Activated CD8-positive, alpha-beta memory T cell treated with anti-CD3 and anti-CD28 coated beads, Interleukin-2, amount 50 U/mL, for 4 hours (primary cell): ENCODE measurements at places on chromosomes 5 and 9.

DNA sequence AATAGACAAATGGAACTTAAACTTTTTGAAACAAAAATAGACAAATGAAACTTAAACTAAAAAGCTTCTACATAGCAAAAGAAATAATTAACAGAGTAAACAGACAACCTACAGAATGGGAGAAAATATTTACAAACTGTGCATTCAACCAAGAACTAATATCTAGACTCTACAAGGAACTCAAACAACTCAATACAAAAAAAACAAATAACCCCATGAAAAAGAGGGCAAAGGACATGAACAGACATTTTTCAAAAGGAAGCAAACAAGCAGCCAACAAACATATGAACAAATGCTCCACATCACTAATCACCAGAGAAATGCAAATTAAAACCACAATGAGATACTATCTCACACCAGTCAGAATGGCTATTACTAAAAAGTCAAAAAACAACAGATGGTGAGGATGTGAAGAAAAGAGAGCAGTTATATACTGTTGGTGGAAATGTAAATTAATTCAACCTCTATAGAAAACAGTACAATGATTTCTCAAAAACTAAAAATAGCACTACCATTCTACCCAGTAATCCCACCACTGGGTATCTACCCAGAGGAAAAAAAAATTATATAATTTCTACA, 170.8 kb upstream of the RGMB start:
- no peak for DNase-seq

DNA sequence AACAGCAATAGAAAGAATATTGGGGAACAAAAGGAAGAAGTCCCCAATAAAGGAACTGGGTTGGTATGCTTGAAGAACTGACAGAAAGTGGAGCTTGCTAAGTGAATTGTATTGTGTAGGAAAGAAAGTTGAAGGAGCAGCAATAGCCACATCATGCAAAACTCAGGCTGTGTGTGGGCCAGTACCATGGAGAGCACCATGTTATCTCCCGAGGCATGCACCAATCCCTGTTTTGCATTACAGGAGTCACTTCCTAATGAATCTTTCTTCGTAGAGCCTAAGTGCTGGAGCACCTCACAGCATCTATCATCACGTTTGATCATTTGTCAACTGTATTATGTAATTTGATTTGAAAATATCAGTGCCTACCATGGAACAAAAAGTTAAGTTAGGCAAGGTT, 137.7 kb upstream of the NMUR2 start:
- no peak for DNase-seq

- DNase-seq, result no peak
Observed at GRCh38 chr9:70561786-70562395, 147.4 kb upstream of the KLF9 start.

- DNase-seq, result no peak
Observed at GRCh38 chr5:14560091-14560595, 21.4 kb upstream of the OTULINL start.

GRCh38 chr9:23587433-23587832, 238.6 kb downstream of the ELAVL2 start:
- DNase-seq, result no peak

GRCh38 chr5:172091956-172092732, 85.7 kb upstream of the FBXW11 start:
- no peak for DNase-seq

GRCh38 chr9:23306731-23307130, 519.3 kb downstream of the ELAVL2 start:
- DNase-seq, result no peak

- DNase-seq, result no peak
Observed at GRCh38 chr9:83032065-83032625, 30.8 kb downstream of the RASEF start.

- DNase-seq, result no peak
Observed at GRCh38 chr9:3277200-3277599, 248.6 kb downstream of the RFX3 start.

GRCh38 chr5:59757442-59757841, 136.1 kb downstream of the PDE4D start:
- DNase-seq, result no peak

DNA sequence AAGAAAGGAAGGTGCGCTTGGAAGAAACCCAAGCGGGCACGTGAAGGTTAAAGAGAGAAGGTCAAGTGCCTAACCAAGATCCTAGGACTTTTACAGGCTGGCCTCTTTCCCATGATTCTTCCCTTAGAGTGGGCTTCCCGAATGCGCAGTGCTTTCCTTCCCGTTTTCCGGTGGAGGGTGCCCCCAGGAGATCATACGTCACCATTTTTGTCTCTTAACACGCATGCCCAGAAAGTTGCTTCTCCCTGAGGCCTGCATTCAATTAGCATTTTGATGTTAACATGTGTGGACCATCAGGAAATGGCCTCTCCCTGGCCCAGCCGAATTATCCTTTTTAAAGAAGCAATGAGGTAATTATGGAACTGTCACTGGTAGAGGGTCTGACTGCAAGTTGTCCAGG, 1.9 kb upstream of the RUSC2 start:
- DNase-seq, result no peak

DNA sequence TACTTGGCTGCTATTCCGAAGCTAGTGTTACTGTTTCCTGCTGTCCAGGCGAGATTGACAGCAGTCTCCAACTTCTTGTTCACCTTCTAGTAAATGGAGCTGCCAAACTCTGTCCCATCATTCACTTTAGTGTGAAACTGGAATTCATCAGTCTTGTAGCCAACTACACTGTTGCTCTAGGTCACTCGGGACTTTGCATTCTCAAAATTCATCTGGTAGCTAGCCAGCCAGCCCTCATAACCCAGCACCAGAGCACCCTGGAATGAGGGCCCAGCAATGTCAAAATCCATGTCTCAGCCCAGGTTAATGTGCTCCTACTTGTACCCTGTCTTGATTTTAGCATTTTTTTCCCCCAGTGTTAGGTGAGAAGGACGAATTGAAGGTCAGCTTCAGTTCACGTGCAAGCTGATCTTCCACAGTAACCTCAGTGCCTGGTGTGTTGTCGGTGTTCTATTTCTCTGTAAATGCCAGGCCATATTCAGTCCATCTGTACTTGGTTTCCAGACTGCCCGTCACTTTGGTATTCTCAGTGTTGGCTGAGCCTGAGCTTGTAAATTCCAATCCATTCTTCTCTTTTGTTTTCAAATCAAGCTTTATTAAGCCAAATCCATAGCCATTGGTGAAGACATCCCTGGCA, 28.9 kb downstream of the ZNF169 start:
- no peak for DNase-seq

- DNase-seq, result no peak
Observed at GRCh38 chr5:7464182-7464581, 68.2 kb downstream of the ADCY2 start.

GRCh38 chr5:116746668-116747067, 172.0 kb upstream of the SEMA6A start:
- DNase-seq, result no peak

DNA sequence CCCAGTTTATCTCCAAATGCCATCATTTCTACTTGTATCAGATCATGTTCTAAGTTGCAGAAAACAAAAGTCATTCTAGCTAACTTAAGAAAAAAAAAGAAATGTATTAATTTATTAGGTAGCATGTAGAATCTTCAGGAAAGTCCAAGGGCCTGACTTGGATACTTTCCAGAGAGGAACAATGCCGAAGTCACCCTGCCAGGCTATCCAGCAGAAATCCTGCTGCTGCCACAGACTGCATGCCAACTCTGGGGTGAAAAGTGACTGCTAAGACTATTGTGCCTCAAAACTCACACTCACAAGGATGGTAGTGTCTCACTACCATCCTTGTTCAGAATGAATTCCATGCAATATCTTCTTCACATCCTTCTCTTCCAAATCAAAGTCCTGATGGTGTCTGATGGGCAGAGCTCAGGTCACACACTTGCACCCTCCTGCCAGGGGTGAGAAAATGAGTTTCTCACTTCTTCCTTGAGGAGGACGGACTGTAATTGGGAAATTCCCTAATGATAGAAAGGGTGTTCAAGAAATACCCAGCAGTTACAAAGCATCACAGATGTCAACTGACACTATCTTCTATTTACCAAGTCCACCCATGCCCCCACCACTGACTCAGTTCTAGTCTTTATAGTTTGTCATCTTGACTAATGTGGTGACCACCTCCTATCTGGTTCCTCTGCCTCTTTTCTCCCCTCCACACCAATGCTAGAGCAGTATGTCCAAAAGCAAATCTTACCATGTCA, 279.4 kb downstream of the CWC27 start:
- no peak for DNase-seq
